ENCODE measurements at places on chromosomes 6 and 20.

GRCh38 chr6:40762981-40763380, 175.8 kb upstream of the LRFN2 start:
- ATAC-seq = no peak

DNA sequence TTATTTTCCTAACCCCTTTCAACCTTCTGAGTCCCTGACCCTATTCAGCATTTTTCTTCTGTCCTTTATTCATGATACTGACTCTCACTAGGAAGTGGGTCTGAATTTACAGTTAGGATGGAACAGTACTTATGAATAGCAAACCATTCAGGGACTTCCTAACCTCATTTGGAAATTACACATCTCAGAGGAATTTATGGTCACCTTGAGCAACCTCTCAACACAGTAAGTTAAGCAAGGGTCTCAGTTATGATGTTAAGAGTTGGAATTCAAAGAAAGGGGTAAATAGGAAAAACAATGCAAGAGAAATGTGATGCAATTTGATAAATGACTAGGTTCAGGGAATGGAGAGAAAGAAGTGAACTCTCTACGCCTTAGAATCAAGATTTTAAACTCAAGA, 97.3 kb downstream of the GPR6 start:
- no peak for ATAC-seq

GRCh38 chr20:933029-933428, 16.9 kb upstream of the ANGPT4 start:
- ATAC-seq = no peak

GRCh38 chr20:60213126-60213893, 255.1 kb downstream of the CDH26 start:
- ATAC-seq = no peak

DNA sequence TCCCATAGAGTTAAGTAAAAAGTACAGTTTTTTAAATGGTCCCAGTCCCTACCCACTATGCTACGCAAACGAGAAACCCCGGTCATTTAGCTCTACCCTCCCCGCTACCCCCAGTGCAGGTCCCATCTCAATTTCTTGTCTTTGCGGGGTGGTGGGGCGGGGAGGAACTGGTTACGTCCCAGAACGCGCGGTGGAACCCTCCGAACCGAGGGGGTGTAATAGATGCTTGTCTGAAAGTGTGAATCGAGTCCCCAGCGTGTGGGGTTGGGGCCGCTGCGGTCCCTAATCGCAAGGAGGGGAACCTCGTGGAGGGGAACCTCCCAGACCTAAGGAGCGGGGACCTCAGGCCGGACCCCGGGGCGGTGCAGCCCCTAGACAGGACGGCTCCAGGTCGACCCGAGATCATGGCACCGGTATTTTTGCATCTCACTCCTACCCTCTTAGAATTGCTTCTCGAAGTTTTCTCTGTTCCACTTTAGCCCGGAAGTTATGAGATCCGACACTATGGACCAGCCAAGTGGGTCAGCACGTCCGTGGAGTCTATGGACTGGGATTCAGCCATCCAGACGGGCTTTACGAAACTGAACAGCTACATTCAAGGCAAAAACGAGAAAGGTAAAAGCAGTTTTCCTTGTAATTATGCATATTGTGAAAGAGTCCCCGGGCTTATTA, 779 bp downstream of the HEBP2 start:
- no peak for ATAC-seq

- no peak for ATAC-seq
Measured at GRCh38 chr6:34226731-34227586, 9.7 kb upstream of the HMGA1 start.

- ATAC-seq = no peak
Measured at GRCh38 chr6:87807475-87807874, 105.4 kb upstream of the AKIRIN2 start.
